ENCODE measurements at places on chromosomes 2 and 18. TPM values are rescaled to one million over a fixed set of nuclear protein-coding genes. Genes with fewer than 3 reads are reported as not detected.

RAPGEF4 gene
- total RNA-seq, result 16.6 TPM

ABCG5 gene
- not detected for total RNA-seq

PLCL1 gene
- total RNA-seq, result 100 TPM

DNA sequence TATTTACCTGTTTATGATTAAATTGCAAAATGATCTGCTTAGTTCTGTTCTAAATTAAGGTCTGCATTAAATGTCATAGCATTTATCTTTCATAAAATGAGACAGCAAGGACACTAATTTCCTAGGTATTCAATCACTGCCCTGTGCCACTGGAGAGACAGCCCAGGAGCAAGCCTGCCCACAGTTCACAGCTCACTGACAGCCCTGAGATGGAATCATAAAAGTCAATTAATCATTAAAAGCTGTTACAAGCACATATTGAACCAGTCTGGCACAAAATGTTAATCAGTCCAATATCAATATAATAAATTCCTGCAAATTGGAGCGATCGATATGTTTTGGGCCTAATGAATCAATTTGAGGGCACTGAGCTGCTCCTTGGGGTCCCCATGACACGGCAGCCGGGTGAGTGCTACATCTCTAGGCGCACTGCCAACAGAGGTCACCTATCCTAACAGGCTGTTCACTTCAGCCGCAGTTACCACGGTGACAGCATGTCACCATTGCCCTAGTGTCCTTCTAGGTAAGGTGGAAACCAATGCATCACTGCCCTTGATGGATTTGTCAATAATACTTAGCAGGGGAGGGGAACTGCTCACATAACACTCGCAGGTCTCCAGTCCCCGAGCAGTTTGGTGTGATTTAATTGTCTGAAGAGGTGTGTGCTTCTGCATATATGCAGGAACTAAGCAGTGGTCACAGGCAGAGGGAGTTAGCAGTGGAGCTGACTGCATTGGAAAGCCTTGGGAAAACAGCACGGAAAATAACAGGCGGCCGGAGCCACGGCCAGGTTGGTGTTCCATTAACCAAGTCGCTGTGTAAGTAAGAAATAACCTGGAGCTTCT is 47.3 kb downstream of the POU3F3 start:
- no peak for DNase-seq

DNA sequence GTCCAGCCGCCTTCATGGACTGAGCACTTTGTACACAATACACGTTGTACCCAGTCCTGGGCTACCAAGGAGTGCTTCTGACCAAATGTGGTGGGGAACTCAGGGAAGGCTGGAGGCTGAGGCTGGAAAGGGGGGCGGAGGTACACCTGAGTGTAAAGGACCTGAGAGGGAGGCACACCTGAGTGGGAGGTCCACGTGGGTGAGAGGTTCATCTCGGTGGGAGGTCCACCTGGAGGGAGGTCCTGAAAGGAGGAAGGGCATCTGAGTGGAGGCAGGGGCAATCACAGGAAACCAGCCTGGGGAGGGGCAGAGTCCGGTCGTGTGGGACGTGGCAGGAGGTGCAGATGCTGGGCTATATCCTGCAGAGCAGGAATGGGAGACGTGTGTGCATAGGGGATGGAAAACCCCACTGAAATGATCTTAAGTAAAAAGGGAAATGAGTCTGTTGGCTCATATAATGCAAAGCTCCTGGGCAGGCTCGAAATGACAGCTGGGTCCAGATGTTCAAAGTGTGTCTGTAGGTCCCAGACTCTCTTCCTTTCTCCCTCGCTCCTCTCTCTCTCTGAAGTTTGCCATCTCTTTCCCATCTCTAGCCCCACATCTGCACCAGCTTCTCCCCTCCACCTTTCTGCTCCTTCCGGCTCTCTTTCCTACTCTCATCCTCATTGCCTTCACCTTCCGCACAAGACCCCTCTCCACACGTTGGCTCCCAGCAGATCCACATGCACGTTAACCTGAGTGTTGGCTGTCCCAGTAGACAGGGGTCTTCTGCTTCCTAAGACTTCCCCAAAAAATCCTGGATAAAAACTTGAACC is 137.7 kb downstream of the PXDN start:
- DNase-seq, result no peak

Measured in left ventricle myocardium superior (tissue), 1 donor.